ENCODE measurements at places on chromosomes 7 and 10.

DNA sequence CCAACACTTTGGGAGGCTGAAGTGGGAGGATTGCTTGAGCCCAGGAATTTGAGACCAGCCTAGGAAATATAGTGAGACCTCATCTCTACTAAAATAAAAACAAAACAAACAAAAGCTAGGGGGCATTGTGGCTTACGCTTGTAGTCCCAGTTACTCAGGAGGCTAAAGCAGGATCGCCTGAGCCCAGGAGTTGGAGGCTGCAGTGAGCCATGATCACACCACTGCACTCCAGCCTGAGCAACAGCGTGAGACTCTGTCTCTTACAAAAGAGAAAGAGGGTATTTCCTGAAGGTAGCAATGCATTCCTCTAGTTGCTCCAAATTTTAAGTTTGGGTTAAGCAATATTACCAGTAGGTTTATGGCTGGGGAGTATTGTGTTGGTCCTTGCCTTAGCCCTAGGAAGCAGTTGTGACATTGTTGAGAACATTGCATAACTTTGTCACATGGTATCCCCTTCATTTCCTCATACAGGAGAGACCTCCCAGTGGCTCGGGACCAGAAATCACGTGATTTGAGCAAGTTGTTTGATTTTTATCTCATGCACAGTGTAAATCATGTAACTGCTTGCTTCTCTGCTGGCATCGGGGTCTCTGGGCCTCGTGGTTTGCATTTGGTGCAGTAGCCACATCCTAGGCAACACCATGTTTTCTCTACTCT lies 23.3 kb upstream of the SMARCD3 start:
- peak; percentile 71 for DNase-seq

DNA sequence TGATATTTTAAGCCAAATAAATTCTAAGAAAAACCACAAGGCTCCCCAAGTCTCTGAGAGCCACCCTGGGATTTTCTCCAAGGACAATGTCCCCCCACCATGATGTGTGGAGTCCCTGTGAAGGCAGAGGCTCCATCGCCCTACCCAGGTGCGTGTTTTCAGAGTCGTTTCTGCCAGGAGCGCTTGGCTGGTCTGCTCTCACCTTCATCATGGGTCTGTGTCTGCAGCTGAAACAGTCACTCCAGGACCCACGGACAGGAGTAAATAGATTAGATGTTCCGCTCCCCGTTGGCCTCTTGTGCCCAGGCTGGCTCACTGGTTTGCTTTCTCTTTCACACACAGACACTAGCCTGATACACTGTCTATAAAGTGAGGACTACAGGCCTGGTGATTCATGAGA lies 217.5 kb downstream of the SFMBT2 start:
- DNase-seq = no peak

DNA sequence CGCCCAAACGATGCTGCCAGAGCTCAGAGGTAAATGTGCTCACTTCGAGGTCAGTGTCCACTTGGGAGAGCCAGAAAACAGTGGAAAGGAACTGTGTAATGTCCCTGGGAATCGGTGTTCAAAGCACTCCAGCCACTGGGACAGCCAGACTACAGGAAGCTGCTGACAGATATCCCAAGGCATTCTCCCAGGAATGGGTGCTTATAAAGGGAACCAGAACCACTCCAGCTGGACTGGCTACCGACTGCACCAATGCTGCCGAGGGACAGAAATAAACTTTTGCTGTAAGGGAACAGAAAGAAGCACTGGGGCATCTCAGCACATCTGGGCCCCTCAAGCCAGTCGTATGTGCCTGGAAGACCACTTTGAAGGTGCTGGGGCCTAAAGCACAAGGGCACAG lies 76.7 kb downstream of the ATXN7L1 start:
- no peak for DNase-seq

DNA sequence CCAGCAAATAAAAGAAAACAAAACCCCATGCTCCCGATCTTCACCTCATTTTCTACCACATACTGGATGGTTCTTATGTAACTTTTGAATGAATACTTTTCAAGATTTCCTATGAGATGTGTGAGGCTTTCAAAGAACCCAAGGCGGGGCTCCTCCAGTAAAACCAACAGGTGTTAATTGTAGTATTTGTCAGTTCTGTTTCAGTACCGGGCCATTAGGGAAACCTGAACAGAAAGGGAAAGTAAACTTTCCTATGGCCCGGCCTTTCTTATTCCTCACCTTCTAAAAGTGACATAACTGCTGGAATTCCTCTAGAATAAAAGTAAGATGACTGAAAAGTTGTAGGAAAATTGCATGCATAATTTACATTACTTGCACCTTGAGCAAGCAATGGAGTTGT lies 672.9 kb downstream of the MAGI2 start:
- no peak for DNase-seq

GRCh38 chr7:135156290-135156689 lies 8.4 kb downstream of the TMEM140 start:
- DNase-seq = no peak

- DNase-seq = peak; percentile 81
Observed at GRCh38 chr10:100739517-100740368, 5.6 kb upstream of the PAX2 start.

DNA sequence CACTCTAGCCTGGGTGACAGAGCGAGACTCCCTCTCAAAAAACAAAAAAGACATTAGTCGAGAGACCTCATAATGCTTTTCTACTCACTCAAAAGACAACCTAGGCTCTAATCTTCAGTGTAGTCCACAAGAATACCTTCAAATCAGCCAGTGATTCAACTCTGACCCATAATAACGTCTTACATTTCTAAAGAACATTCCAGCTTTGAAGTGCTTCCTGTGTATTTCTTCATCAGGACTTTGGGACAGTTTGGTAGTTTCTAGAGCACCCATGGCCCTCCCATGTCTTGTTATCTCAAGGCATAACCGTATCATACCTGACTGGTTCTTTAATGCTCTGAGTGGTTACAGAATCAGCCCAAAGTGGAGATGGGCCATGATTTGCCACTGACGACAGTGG lies 221.3 kb downstream of the SKIDA1 start:
- peak; percentile 74 for DNase-seq

- DNase-seq = no peak
Observed at GRCh38 chr7:70600993-70601392, 531.0 kb upstream of the GALNT17 start.

- DNase-seq = peak; percentile 84
Observed at GRCh38 chr7:77699056-77699455, 2.8 kb downstream of the RSBN1L start.

- peak; percentile 3 for DNase-seq
Observed at GRCh38 chr7:49174396-49174795, 250.0 kb downstream of the CDC14C start.

Measured in renal cortical epithelial cell (primary cell).